Activated CD4-positive, alpha-beta T cell treated with anti-CD3 and anti-CD28 coated beads for 36 hours (primary cell): ENCODE measurements at places on chromosomes 7 and 10. TPM values are rescaled to one million over a fixed set of nuclear protein-coding genes. Genes with fewer than 3 reads are reported as not detected.

The CEP55 gene
- total RNA-seq = 67.8 TPM

The PPP1R17 gene
- not detected for total RNA-seq

The MEIG1 gene
- 0.81 TPM for total RNA-seq

The RASSF4 gene
- 1.3 TPM for total RNA-seq

The ODAD2 gene
- total RNA-seq = not detected

The CHRM2 gene
- total RNA-seq = not detected

The AKR1C4 gene
- not detected for total RNA-seq

The OR2A7 gene
- total RNA-seq = 3.8 TPM

The GFRA1 gene
- 0.11 TPM for total RNA-seq

The OR2A1 gene
- not detected for total RNA-seq

The EN2 gene
- not detected for total RNA-seq

The TRUB1 gene
- total RNA-seq = 15.0 TPM

The PSMG3 gene
- total RNA-seq = 21.4 TPM

The LIPF gene
- not detected for total RNA-seq

The FGFBP3 gene
- total RNA-seq = 1.5 TPM

The CPA2 gene
- total RNA-seq = not detected

The SPAM1 gene
- not detected for total RNA-seq

The CFAP46 gene
- total RNA-seq = 0.21 TPM

- no peak for DNase-seq
These were observed 49.0 kb upstream of the EN2 start for GRCh38 chr7:155408651-155409586.

DNA sequence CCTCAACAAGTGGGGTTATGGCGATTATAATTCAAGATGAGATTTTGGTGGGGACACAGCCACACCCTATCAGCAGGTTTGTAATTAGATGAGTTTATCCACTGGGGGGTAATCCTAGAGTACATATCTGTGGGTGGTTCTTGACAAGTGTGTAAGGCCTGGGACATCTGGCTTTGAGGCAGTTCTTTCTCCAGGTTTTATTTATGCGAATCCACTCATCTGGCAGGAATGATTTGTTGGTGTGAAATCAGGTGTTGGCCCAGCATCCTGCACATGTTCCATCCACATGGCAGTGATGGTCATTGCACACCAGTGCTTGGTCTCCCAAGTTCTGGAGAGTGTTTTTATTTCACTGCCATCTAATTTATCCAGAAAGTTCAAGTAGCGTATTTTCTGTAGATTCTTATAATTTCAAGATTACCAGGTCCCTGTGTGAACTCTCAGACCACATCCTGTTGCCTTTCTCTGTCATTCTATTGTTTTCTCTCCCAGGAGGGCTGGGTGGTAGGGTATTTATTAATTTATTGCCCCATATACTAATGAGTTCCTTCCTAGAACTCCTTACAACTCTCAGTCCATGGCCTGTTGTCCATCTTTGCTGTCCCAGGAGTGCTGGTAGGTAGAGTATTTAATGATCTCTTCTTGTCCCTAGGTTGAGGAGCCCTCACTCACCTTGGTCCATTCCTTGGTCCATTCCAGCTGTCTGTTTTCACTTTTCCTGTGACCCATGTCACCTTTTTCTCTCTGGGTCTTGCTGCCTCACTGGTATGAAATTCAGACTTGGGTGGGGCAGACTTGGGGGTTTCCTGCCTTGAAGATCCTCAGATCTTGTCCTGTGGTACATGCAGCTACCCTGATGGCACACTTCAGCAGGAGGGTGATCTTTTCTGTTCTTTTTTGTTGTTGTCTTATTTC lies 10.4 kb downstream of the RALA start:
- DNase-seq = no peak

DNA sequence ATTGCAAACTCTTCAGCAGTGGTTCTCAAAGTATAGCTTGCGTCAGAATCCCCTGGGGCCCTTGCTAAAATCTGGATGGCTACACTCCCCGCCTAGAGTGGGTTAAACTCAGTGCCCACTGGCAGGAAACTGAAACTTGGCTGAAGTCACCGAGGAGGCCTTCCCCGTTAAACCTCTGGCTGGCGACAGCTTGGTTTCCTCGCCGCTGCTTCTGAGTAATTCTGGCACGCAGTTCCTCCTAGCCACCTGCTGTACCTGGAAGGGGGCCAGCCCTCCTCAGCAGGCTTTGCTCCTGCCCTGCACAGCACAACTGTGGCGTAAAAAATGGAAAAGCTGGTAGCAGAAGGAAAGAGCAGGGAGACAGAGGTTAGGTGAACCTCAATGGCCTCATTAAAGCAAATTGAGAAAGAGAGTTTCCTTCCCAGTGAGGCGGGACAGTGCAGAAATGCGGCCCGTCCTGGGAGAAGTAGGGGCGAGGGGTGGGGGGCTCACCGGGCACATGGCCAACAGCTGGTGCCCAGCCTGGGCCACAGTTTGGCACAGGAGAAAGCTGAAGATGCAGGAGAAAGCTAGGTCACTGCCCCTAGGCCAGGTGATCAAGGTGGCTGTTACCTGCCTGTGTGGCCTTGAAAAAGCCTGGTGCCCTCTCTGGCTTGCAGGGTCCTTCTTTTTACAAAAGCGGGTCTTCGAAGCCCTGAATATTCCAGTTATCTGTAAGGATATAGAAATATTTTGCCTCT lies 46.6 kb downstream of the ALOX5 start:
- DNase-seq = peak; percentile 64

GRCh38 chr10:127368929-127369328 lies 172.5 kb upstream of the INSYN2A start:
- DNase-seq = no peak

GRCh38 chr10:5643346-5644067 lies 22.9 kb downstream of the ASB13 start:
- DNase-seq = no peak

GRCh38 chr7:79180533-79180932 lies 272.9 kb downstream of the MAGI2 start:
- DNase-seq = no peak

DNA sequence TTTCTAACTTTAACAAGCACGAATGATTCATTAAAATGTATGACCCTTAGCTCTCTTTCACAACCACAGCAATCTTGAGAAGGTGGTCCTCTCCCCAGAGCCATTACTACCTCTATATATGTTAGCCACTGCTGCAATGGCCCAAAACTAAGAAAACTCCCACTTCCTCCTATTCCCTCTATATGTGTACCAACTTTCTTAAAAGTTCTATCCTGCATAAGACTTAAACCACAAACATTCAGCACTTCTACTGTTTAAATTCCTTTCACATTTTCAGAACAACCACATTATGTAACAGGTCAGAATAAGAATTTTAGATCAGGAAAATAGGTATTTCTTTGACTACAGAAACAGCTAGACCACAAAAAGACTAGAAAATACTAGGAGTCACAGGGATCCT lies 36.2 kb downstream of the WASL start:
- no peak for DNase-seq

GRCh38 chr10:4456279-4456678 lies 369.7 kb upstream of the AKR1E2 start:
- DNase-seq = no peak

DNA sequence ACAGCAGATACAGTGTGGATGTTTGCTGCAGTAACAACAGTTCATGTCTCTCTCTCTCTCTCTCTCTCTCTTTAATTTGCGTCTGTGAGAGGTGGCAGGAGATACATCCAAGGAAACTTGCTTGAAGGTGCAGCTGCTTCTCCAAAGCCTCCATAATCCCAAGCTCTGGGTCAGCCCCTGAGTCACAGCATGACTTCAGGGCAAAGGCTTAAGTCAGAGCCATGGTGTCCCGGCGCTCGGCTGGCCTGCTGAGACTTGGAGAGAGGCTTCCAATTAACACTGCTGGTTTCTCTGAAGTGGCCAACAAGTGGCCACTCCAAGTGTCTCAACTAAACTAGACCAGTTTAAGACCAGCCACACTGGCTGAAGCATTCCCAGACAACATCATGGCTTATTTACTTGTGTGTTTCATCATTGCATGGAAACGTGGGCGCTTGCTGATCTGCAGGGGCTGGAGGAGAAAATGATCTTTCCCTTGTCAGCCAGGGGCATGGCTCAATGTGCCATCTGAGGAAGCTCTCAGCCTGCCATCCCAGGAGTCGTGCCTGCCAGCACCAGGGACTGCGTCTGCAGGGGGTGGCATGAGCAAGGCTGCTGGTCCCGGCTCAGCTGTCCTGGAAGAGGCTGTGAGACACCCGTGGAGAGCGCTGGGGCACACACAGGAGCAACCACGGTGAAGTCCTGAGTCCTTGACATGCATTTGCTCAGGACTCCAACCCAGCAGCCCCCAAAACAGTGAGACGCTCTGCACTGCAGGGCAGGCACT lies 254.2 kb downstream of the COBL start:
- DNase-seq = no peak

DNA sequence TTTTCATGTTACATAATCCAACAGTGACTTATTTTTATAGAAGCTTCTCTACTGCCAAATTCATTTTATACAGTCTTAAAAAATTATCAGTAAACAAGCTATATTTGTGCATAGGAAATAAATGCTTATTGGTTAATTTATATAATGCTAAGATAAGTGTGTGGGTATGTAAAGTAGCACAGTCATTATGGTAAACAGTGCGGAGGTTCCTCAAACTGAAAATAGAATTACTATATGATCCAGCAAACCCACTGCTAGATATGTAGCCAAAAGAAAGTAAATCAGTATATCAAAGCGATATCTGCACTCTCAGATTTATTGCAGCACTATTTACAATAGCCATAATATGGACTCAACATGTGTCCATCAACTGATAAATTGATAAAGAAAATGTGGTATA lies 71.1 kb downstream of the ATRNL1 start:
- no peak for DNase-seq

- DNase-seq = peak; percentile 57
These were observed 754.2 kb downstream of the GRID1 start for GRCh38 chr10:85612378-85612775.

- no peak for DNase-seq
These were observed 13.4 kb downstream of the CTBP2 start for GRCh38 chr10:125146791-125147579.

DNA sequence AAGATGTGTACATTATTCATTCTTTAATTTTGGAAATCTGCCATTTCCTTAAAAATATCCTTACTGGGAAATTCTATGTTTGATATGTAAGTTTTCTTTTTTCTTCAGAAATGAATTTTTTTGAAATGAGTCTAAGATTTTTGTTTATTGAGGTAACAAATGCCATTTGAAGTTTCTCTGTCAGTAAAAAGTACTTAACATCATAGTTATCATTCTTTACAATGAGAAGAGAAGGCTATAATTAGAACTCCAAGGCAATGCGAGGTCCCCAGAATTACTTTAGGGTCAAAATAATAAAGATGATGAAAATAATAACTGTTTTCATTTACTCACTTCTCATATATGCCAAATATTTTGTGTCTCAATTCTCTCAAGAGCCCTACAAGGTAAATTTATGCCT lies 37.0 kb upstream of the RHOBTB1 start:
- no peak for DNase-seq

- DNase-seq = no peak
These were observed 74.0 kb upstream of the EN2 start for GRCh38 chr7:155383756-155384491.

- no peak for DNase-seq
These were observed 33.0 kb downstream of the PTPRE start for GRCh38 chr10:127939786-127940330.

GRCh38 chr7:24722386-24723177 lies 34.7 kb downstream of the GSDME start:
- no peak for DNase-seq

DNA sequence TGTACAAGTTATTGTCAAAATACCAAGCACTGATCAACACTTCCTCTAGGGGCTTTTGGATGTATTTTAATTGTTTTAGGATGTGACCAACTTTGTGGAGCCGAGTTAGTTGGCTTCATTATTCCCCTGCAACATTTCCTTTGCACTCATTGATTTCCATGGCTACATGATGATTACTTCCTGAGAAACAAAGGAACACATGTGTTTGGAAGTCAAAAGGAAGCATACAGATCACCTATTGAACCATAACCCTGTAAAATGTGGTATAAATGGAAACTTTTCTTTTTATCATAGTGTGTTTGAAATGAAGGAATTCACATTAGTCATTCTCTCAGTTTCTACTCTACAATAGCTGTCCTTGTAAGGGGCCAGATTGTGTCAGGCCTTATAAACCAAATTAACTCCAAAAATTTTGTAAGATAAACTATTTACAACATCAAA lies 32.2 kb upstream of the EXOC6 start:
- DNase-seq = no peak

- DNase-seq = no peak
These were observed 58.1 kb downstream of the AGMO start for GRCh38 chr7:15503603-15504290.

GRCh38 chr10:67011981-67012380 lies 86.1 kb downstream of the LRRTM3 start:
- no peak for DNase-seq

- no peak for DNase-seq
These were observed 774.7 kb downstream of the PCDH15 start for GRCh38 chr10:54026340-54026739.
